ENCODE measurements at places on chromosomes 4 and X.

DNA sequence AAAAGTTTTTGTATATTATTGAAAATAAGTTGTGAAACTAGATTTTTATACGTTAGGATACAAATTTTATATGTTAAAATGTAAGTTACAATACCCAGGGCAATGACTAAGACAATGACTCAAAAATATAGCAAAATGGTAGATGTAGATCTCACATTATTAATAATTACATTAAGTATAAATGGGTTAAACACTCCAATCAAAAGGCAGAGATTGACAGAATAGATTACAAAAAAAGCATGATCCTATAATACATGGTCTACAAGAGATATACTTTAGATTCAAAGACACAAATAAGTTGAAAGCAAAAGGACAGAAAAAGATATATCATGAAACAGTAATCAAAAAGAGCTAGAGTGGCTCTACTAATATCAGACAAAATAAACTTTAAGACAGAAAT lies 210.9 kb upstream of the NHS start:
- no peak for DNase-seq

- DNase-seq: peak; percentile 72
Measured at GRCh38 chr4:105979506-105979905, 84.2 kb downstream of the NPNT start.

DNA sequence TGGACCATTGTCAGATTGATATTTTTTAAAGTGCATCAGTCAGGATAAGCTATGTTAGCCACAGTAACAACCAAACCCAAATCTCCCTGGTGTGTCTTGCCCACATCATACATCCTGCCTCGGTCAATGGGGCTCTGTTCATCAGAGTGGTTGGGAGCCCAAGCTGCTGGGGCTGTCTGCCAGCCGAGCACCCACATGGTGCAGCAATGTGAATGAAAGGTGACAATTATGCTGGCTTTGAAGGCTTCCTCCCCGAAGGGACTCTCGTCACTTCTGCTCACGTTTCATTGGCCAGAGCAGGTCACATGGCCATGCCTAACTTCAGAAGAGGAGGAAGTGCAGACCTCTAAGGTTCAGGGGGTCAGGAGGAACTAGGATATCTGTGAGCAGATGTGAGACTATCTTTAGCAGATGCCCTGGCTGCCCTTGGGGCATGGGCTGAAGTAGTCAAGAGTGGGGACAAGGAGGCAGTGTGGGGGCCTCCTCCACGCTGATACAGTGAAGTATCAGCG lies 1.3 kb upstream of the JAKMIP1 start:
- no peak for DNase-seq

DNA sequence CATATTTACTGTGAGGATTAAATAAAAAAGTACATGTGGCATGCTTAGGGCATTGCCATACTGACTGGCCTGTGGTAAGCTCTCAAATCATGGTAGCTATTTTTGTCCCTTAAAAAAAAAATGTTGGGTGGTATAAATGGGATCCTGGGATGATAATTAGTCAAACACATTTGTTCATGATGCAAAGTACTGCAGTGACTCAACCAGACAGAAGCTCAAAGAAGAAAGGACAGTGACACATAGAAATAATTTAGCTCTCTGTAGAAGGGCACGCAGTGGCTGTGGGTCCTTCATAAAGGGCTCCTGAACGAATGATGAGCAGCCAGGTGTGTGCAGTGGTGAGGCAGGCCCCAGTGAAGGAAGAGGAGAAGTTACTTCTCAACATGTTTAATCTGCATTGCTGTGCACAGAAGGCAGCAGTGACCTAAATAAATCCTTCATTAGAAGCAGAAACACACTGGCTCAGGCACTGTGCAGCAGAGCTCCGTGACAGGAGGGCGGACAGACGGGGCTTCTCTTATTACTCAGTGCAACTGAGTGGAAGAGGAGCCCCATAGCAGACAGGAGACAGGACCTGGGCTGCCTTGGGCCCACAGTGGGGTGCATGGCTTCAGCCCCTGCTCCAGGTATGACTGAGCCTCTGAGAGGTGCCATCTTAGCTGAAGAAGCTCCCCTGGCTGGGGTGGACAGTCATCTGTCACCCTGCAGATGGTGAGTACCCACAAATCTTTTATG lies 20.3 kb downstream of the HS3ST1 start:
- DNase-seq: no peak

DNA sequence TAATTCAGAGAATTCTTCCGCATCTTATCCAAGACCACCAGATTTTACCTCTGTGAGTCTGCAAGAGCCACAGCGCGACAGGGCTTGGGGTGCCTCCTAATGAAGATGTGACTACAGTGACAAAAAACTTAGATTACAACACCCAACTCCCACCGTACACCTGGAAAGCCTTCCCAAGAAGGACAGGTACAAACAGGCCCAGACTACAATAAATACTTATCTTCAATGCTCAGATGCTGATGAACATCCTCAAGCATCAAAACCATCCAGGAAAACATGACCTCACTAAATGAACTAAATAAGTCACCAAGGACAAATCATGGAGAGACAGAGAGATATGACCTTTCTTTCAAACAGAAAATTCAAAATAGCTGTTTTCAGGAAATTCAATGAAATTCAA lies 20.8 kb upstream of the ABCG2 start:
- DNase-seq: no peak

DNA sequence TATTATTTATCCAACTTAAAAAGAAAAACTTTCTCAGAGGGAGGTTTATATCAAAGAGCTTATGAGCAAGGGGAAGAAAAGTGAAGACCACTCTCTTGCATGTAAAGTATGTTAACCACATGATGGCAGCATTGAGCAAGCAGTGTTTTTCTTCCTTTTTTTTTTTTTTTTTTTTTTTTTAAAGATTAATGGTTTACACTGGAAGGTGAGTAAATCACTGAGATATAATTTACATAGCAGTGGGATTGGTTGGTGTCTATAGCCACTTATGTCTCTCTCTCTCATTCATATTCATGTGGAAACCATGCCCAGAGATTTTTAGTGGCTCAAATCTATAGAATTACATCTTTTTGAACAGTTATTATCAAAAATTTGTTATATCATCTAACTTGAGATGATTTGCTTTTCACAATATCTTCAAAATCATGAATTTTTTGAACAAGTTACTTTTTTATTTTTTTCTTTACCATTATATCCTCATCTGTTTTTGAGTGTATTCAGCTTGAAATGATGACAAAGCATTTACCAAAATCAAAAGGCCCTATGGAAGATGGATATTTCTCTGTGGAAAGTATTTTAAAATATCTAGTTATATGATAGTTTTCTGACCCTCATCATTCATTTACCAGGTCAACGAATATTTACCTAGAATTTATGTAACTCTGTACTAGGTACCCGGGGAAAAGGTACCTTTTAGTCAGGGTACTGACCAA lies 31.6 kb downstream of the MTHFD2L start:
- DNase-seq: peak; percentile 50

- peak; percentile 22 for DNase-seq
Measured at GRCh38 chrX:9182041-9182440, 148.1 kb upstream of the FAM9B start.

- no peak for DNase-seq
Measured at GRCh38 chrX:68506649-68507048, 7.8 kb downstream of the YIPF6 start.

GRCh38 chr4:47500776-47501175 lies 15.7 kb downstream of the ATP10D start:
- no peak for DNase-seq

- DNase-seq: no peak
Measured at GRCh38 chr4:21191317-21191716, 491.1 kb downstream of the PACRGL start.

Data from EL (cell line).